CD8-positive, alpha-beta memory T cell (primary cell): ENCODE measurements at places on chromosomes 5 and 9.

- H3K27ac ChIP-seq, result no peak overlapping the region
- H3K4me1 ChIP-seq, result no peaks in the 10 kb centered on the region
- no peaks in the 10 kb centered on the region for H3K36me3 ChIP-seq
- no peaks in the 10 kb centered on the region for H3K27me3 ChIP-seq
- H3K4me3 ChIP-seq, result no peak overlapping the region
Measured at GRCh38 chr5:17910318-17910717, 276.1 kb downstream of the TAF11L14 start.

DNA sequence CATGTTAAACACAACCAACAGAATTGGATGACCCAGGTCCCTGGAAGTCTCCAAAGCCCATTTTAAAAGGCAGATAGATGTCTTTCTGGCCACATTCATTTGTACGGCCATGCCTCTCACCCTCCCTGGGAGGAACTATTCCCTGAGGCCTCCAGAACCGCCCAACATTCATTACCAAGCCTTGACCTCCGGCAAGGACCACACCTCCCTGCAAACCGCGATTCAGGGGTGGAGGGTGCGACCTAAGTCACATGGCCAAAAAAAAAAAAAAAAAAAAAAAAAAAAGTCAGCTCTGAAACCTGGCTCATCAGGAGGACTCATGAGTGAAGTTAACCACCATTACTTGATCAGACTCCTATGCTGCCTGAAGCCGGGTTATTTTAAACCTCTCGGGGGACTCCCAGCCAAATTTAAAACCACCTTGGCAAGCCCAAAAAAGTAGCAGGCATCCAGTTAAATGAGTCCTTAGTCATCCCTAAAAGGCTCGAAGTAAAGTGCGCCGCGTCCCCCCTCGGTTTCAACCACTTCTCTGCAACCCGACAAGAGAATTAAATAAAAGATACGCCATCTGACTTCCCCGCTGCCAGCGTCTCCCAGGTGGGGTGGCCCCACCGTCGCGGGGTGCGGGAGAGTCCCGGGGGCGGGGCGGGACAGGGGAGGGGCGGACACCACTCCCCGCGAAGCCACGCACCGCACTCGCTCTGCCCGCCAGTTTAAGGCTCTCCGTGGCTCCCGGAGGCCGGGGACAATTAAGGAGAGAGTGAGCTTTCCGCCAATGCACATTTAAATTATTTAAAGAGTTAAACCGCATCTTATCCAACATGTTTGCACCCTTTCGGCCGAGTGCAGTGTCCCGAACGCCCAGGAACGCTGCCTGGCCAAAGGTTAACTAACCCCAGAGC lies 2.3 kb downstream of the KLF9 start:
- H3K4me1 ChIP-seq, result peaks cover 47% of the 10 kb centered on the region
- peak overlapping the region; percentile 98 for H3K27ac ChIP-seq
- H3K4me3 ChIP-seq, result peak overlapping the region; percentile 99

DNA sequence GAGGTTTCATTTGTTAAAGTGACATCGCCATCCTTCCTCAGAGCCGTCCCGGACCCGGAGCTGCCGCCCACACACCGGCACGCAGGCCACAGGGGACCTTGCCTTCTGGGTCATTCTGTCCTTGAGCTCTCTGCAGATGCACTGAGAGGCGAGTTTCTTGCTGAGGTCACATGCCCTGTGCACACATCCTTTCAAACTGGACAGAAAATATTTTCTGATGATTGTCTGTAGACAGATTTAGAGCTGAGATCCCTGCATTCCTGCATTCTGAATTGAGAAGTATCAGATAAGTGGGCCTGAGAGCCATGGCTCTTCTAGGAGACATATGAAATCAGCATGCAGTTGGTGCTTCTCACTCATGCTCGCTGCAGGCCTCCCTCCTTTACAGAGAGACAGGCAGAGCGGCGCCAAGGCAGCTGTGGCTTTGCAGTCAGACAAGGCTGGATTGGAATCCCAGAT lies 25.4 kb downstream of the BOD1 start:
- H3K4me1 ChIP-seq, result no peaks in the 10 kb centered on the region
- no peaks in the 10 kb centered on the region for H3K36me3 ChIP-seq
- DNase-seq, result no peak
- H3K4me3 ChIP-seq, result no peak overlapping the region
- no peaks in the 10 kb centered on the region for H3K27me3 ChIP-seq
- no peak overlapping the region for H3K27ac ChIP-seq

- H3K36me3 ChIP-seq, result no peaks in the 10 kb centered on the region
- H3K4me1 ChIP-seq, result peaks cover under 1% of the 10 kb centered on the region
- no peak for DNase-seq
Measured at GRCh38 chr5:67552773-67553172, 356.2 kb upstream of the CD180 start.

DNA sequence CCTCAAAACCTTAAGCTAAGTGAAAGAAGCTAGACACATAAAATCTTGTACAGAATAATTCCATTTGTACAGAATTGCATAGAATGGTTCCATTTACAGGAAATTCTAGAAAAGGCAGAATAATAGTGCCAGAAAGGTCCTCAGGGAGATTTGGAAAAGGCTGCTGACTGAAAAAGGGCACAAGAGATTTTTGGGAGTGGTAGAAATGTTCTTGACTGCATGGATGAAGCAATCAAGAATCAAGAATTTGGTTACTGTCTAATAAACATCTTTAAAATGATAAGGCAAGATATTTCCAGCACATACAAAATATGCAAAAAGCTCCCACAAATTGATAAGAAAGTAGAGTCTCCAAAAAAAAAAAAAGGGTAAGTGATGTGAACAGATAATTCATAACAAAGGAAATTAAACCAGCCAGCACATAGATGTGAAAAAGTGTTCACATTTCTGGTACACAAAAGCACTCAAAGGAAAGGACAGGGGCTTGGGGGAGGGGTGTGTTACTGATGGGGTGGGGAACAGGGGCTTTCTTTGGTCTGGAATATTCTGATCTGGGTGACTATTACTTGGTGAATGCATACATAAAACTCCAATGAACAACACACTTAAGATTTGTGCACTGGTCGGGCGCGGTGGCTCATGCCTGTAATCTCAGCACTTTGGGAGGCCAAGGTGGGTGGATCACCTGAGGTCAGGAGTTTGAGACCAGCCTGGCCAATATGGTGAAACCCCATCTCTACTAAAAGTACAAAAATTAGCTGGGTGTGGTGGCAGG lies 85.2 kb downstream of the SHC3 start:
- H3K27ac ChIP-seq, result no peak overlapping the region
- H3K27me3 ChIP-seq, result no peaks in the 10 kb centered on the region
- H3K4me1 ChIP-seq, result no peaks in the 10 kb centered on the region
- no peaks in the 10 kb centered on the region for H3K36me3 ChIP-seq
- no peak for DNase-seq

- DNase-seq, result peak; percentile 11
- H3K36me3 ChIP-seq, result no peaks in the 10 kb centered on the region
- H3K27ac ChIP-seq, result no peak overlapping the region
- H3K4me3 ChIP-seq, result no peak overlapping the region
- no peaks in the 10 kb centered on the region for H3K27me3 ChIP-seq
- H3K4me1 ChIP-seq, result peaks cover 4% of the 10 kb centered on the region
Measured at GRCh38 chr9:130770679-130771442, 64.2 kb upstream of the ABL1 start.

DNA sequence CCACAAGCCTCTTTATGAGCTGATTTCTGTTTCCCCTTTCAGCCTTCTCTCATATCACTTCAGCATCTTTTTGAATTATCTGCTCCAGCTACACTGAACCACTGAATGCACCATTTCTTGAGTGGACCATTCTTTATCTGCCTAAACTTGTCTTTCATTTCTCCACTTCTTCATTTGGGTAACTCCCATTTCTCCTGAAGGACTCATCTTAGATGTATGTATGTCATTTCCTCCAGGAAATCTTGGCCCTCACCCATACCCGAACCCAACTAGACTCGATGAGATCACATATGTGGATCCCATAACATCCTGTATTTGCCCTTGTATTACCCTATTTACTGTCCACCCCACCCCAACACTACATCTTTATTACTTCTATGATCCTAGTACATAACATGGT lies 249.8 kb downstream of the KIF4B start:
- no peak overlapping the region for H3K27ac ChIP-seq
- H3K36me3 ChIP-seq, result no peaks in the 10 kb centered on the region
- H3K4me1 ChIP-seq, result no peaks in the 10 kb centered on the region
- no peaks in the 10 kb centered on the region for H3K27me3 ChIP-seq

DNA sequence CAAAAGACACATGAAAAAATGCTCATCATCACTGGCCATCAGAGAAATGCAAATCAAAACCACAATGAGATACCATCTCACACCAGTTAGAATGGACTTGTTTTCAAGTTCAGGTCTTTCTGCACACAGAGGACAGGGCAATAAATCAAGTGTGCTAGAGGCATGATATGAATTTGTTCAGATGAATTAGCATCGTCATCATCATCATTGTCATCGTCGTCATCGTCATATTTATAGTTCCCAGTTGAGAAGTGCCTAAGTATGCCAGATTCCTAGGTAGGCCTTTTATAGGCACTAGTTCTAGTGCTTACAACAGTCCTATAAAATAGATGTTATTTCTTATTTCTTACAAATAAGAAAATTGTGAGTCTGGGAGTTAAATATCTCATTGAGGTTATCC lies 34.7 kb upstream of the RASEF start:
- H3K4me1 ChIP-seq, result no peaks in the 10 kb centered on the region
- no peaks in the 10 kb centered on the region for H3K27me3 ChIP-seq
- no peak for DNase-seq

GRCh38 chr9:33778700-33779351 lies 16.5 kb upstream of the PRSS3 start:
- no peaks in the 10 kb centered on the region for H3K36me3 ChIP-seq
- no peaks in the 10 kb centered on the region for H3K27me3 ChIP-seq
- H3K4me1 ChIP-seq, result no peaks in the 10 kb centered on the region
- no peak overlapping the region for H3K27ac ChIP-seq
- DNase-seq, result peak; percentile 49

GRCh38 chr5:116509483-116510244 lies 65.0 kb downstream of the SEMA6A start:
- no peak overlapping the region for H3K4me3 ChIP-seq
- no peak overlapping the region for H3K27ac ChIP-seq
- no peaks in the 10 kb centered on the region for H3K27me3 ChIP-seq

- no peaks in the 10 kb centered on the region for H3K36me3 ChIP-seq
- no peak overlapping the region for H3K4me3 ChIP-seq
- no peaks in the 10 kb centered on the region for H3K4me1 ChIP-seq
- H3K27ac ChIP-seq, result no peak overlapping the region
Measured at GRCh38 chr9:116154334-116154975, 864 bp downstream of the PAPPA start.

GRCh38 chr9:91405343-91406077 lies 18.1 kb downstream of the NFIL3 start:
- no peak for DNase-seq
- no peaks in the 10 kb centered on the region for H3K36me3 ChIP-seq
- no peaks in the 10 kb centered on the region for H3K27me3 ChIP-seq
- H3K4me1 ChIP-seq, result no peaks in the 10 kb centered on the region
- no peak overlapping the region for H3K4me3 ChIP-seq

DNA sequence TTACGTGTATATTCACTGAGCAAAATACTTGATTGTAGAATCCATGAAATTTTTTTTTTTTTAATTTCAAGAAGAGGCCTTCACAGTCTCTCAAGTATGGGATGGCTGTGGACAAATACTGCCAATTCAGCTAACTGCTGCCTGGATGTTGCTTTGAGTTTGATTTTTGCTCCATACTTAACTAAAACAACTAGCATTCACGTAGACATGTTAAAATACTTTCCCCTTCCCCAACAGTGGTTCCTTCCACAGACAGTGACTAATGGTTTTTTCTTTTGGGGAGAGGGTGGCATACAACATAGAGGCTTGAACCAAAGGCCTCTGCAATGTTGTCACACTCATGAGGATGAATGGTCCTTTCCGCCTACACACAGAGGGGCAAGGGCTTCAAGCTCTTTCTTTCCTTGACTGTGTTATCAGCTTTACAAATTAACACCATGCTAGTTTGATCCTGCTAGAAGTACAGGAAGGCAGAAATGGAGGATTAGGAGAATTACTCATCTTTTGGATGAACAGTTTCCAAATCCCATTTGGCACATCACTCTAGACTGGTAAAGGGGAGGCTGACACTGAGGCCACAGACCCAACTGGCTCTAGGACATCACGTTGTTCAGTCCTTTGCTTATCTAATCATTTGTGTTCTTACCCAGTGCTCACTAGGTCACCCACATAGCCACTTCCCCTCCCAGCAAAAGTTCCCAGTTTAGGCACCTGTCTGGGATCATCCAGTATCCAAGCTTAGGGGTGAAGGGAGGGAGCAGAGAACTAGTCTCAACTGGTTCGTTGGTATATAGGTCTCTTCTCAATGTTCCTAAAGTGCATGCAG lies 1.8 kb upstream of the LEAP2 start:
- H3K27me3 ChIP-seq, result no peaks in the 10 kb centered on the region
- H3K4me3 ChIP-seq, result no peak overlapping the region
- H3K27ac ChIP-seq, result no peak overlapping the region
- H3K4me1 ChIP-seq, result peaks cover 9% of the 10 kb centered on the region
- H3K36me3 ChIP-seq, result no peaks in the 10 kb centered on the region
- DNase-seq, result no peak

DNA sequence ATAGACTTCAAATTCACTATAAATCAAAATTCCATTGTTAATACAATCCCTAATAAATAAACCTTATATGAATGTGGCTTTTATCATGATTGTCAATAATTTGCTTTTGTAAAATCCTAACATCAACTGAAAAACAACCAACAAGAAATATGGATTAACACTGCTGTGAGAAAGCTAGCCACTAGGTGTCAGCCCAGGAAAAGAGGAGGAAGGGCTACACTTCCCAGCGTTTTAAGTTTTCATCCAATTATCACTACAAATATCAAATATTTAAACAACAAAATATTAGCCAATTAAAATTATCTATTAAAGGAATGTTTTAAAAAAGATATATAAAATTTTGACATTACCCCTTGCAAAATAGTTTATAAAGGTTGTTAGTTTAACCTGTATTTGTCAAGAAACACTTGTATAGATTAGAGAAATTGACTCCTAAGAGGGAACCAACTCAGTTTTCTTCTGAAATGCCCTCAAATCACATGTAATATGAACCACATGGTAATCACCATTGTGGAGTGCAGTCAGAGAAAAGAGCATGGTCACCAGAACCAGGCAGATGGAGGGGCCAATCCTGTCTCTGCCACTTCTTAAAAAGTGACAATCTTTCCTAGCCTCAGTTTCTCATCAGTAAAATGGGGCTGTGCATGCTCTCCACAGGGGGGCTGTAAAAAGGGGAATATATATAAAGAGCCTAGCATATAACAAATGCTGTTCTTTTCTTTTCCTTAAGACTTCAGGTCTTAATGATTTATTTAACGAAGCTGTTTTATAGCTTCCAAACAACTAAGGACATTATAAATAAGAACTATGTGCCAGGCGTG lies 188.2 kb downstream of the CRB2 start:
- no peaks in the 10 kb centered on the region for H3K27me3 ChIP-seq
- no peaks in the 10 kb centered on the region for H3K36me3 ChIP-seq
- H3K4me3 ChIP-seq, result no peak overlapping the region
- H3K27ac ChIP-seq, result no peak overlapping the region
- DNase-seq, result no peak

DNA sequence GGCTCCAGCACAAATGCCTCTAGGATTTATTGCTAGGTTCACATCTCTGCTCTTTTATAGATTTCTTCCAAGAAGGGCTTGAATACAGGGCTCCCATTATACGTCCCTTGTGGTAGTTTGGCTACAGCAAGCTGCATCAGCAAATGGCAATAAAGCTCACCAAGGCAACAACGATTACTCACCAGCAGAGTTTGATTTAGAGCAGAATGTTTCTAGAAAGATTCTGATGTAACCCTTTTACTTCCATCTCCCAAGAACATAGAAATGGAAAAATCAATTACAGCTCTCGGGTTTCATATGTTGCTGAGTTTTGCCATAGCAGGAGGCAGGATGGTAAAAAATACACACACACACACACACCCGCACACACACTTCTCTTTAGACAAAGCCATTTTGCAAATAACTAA lies 124.2 kb upstream of the TNPO1 start:
- H3K27ac ChIP-seq, result no peak overlapping the region
- H3K36me3 ChIP-seq, result no peaks in the 10 kb centered on the region
- no peak overlapping the region for H3K4me3 ChIP-seq
- DNase-seq, result no peak
- no peaks in the 10 kb centered on the region for H3K4me1 ChIP-seq
- H3K27me3 ChIP-seq, result no peaks in the 10 kb centered on the region
